Right ventricle myocardium inferior (tissue), 1 donor: ENCODE measurements at places on chromosomes 4 and X.

- DNase-seq = no peak
Observed at GRCh38 chr4:139655116-139655515, 10.5 kb upstream of the MGST2 start.

GRCh38 chrX:82649645-82650044 lies 858.4 kb upstream of the POU3F4 start:
- no peak for DNase-seq

DNA sequence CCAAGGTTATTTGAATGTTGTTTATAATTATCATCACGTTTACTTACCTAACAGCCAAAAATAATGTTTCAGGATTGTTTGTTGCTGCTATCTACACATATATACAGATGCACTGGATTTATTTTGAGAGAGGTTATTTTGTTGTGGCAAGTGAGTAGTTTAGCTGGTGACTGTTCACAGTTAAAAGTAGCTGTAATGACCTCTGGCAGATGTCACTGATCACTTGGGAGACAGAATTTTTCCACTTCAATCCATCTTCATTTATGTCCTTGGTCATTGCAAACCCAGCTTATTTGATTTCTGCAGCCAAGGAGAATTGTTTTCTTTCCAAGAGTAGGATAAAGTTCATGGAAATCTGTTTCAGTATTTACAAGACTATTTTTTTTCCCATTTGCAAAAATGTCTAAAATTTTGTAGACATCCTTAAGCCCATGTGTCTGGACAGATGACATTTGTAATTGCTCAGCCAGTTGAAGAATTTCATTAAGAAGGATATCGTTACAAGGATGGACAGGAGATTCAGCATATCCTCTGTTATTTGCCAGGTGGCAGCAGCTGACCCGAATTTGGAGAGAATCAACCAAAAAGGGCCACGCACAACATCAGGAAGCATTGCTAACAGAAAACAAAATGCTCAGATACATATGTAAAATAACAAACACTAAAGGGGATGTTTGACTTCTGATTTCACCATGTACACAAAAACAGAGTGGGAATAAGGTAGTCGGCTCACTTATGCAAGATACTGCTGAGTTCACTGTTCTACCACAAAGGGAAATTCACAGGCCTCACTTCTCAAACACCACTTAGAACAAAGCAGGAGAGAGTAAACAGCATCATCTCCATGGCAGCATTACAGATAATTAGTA lies 64.5 kb downstream of the GPRIN3 start:
- DNase-seq = no peak

DNA sequence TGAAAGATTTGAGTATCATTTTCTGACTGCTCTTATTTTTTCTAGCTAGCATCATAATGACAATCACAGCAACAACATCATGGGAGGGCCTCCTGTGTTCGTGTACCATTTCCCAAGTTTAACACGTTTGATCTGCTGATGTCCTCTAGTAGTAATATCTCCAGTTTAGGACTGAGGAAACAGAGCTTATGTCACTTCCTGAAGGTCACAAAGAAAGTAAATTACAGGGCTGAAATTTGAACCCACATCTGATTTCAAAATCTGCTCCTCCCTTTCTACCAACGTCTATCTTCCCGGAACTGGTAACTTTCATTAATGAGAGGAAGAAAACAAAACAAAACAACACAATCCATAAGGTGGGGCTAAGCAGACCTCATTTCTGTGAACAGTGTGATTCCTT lies 302.7 kb downstream of the PACRGL start:
- no peak for DNase-seq

GRCh38 chr4:147011411-147011810 lies 65.7 kb upstream of the TTC29 start:
- DNase-seq = no peak
